ENCODE measurements at places on chromosomes 5 and 9.

DNA sequence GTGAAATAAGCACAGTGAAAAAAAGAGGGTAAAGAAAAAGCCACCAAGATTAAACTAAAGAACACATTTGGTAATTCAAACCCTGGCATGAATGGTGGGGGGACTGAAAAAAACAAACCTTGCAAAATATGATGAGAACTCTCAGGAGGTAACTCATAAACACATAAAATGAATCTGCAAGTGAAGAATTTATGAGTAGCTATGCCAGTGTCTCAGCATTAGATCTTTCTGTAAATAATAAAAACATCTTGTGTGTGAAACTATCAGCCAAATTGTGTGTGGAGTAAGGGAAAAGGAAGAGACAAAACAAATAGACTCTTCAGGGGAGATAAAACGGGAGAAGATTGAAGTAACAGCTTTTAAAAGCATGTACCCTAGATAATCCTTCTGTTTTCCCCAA, 129.6 kb upstream of the SPEF2 start:
- no peak for DNase-seq

- no peak for DNase-seq
Measured at GRCh38 chr9:137365552-137366444, 57.2 kb downstream of the EXD3 start.

DNA sequence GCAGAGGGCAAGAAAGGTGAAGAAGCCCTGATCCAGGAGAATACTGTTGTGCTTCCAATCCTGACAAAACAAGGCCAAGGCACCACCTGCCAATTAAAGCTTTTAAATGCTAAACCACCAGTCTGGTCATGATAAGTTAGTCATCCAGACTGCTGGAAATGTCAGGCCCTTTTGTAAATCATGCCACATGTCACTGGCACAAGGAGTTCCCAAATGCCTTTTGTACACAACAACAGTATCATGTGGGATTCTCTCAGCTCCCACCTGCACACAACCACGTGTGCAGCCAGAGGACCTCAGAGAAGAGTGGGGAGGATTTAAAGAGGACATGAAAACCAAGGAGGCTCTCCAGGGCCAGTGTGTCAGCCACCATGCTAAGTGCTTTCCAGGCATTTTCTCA, 99.3 kb downstream of the CDK5RAP2 start:
- DNase-seq: no peak

- DNase-seq: no peak
Measured at GRCh38 chr5:112397690-112398089, 21.4 kb downstream of the EPB41L4A start.

GRCh38 chr5:93929131-93929530, 187.7 kb upstream of the POU5F2 start:
- DNase-seq: no peak

Measured in kidney glomerular epithelial cell (primary cell).